T47D (cell line): ENCODE measurements at places on chromosomes 6 and 20.
A peak's percentile ranks its signal among the peaks of the same experiment; 100 is the strongest.

GRCh38 chr6:22087960-22088706 is 208.7 kb downstream of the PRL start:
- DNase-seq = no peak

- no peak for DNase-seq
These were observed at the start of gene MMP24 for GRCh38 chr20:35226126-35226883. Gene MMP24 (plus strand): TSS chr20:35226690. CDS start chr20:35226739, 49 bp downstream.

GRCh38 chr6:5855787-5856470 is 150.8 kb downstream of the NRN1 start:
- no peak for DNase-seq

DNA sequence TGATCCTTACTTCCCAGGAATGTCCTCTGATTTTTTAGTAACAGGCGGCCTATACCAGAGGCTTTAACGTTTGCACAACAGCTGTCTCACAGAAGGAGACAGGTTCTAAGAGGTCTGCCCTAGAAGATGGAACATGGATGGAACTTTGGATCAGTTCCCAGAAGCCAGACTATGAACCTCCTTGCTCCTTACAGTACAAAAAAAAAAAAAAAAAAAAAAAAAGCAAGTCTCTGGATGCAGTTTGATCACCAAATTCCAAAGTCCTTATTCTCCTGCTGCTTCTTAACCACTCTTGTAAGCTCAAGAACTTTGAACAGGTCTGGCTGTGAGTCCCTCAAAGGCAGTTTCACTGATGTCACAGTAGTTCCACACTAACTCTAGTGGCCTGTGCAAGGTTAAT is 2.0 kb upstream of the TRMT11 start:
- no peak for DNase-seq

DNA sequence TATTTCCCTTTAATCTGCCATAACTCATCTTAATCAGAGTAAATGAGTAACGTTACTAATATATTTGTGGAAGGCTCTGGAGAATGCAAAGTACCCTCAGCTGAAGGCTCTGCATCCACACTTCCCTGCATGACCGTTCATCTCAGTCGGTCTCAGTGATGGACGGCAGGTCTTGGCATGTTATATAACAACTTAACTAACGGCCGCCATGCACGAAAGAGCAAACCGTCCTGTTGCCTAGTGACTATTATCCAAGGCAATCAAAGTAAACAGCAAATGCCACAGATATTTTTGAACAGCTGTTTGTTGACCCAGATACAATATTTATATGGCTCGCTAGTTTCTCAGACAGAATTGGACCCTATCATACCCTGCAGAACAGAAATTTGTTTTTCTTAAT is 194.9 kb upstream of the SMLR1 start:
- DNase-seq = no peak

DNA sequence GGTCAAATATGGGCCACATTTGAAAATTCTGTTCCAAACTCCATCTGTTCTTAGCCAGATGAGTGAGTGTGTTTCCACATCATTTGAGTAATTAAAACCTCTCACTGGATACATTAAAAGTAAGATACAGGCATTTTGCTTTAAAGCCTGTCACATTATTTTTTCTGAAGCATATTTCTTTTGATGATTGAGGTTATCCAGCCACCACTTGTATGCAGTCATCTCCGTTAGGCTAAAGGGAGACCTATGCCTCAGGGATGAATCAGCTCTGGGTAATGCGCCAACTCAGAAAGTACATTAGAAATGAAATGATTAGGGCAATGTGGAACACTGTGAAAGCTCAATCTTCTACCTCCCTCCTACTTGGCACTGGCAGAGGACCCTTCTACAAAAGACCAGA is 90.7 kb downstream of the SNAP25 start:
- no peak for DNase-seq

DNA sequence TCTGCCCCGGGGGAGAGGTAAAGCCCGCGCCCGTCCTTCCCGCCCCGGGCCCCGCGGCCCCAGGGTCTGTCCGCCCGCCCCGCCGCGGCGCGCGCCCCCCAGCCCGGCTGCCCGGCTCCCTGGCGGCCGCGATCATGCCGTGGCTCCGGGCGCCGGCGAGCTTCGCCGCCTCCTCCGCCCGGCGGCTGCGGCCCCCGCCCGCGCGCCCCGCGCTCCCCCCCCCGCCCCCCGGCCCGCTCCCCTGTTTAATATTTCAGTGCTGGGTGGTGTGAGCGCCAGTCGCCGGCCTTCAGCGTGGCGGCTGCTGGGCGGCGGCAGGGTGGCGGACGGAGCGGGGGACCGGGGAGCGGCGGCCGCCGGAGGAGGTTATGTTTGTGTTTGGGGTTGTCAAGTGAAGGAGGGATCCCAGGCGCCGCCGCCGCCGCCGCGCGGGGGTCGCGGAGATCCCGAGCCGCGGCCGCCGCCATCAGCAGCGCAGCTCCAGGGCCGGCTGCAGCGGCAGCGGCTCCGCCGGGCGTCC is at the start of gene HIVEP1:
TSS of gene HIVEP1 (plus strand) at position 275 of the 520 bp plus-strand sequence. CDS start 3,317 bp downstream, outside the sequence.
- no peak for DNase-seq

GRCh38 chr6:2086326-2086965 is 159.0 kb downstream of the GMDS start:
- DNase-seq = no peak

GRCh38 chr6:110196874-110197273 is 16.6 kb downstream of the CDC40 start:
- no peak for DNase-seq

DNA sequence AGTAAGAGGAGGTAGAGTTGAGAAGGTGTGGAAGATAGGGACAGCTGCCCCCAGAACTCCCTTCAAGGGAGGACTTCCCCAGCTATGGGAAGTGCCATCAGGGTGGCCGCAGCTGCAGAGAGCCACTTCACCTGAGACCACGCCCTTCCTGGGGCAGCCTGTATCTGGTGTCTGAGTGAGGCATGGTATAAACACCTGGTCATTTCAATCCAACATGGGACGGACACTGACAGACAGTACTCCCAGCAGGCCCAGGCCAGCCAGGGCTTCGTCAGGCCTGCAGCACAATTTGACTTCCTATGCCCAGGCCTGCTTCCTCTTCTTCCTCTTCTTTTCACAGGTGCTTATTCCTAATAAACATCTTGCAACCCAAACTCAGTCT is 4.5 kb downstream of the SOX12 start:
- DNase-seq = no peak

DNA sequence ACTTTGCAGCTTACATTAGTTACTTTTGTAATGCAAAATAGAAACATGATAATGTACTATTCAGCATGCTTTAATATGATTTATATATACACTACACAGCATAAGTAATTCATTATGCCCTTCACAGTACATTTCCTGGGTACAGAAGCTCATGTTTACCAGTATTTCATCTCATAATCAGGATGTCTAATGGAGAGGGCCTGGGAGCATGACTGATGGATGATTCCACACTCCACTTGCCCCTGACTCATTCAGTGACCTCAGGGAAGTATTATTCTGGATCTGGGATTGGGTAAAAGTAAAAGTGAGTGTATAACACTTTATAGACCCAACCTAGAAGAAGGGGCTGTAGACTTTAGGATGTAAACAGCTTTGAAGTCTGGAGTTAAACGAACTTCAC is 31.4 kb upstream of the BACH2 start:
- DNase-seq = no peak

DNA sequence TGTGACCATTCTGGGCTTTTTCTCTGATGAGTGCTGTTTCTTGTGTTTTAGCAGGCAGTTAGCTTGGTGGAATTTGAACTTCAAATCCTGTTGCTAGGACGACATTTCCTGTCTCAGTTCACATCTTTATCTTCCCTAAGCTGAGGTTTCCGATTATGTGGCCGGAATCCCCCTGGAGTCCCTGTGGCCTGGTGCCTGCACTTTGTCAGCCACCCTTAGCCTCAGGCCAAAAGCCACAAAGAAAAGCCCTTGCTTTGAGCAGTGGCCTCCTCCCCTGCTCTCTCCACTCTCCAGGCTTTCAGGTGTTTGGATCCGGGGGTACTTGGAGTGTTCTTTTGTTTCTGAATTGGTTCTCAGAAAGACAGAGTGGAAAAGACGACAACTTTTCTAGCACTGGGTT is 59.9 kb upstream of the PMEPA1 start:
- DNase-seq = no peak

DNA sequence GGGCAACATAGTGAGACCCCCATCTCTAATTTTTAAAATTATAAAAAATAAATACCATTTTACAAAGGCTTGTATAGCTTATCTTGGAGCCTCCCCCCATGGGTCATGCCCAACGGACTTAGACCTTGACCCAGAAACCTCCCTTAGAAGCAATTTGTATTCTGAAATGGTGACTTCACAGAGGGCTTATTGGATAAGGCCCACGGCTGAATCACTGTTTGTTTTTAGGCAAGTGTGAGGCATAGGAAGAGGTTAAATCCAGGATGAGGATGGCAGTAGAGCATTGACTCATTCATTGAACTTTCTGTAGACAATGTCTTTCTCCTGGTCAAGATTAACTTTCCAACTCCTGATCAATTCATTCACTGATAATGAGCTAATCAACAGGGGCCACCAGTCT is 6.2 kb upstream of the SNAI1 start:
- no peak for DNase-seq

DNA sequence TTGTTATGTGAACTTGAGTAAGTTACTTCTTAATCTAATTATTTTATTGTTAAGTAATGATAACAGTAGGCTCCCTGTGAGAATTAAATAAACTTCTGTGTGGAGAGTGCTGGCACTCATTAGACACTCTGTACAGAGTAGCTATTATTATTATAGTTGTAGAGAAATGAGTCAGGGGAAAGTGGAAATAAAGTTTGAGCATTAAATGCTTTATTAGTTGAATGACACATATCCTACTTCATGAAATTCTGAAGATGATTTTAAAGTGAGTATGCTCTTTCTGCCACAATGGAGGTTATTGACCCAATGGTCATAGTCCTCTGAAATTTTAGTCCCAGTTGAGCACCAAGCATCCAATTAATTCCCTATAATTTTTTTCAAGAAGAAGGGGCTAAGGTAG is 5.9 kb downstream of the ECI2 start:
- DNase-seq = no peak

- DNase-seq = no peak
These were observed 285.4 kb upstream of the FLRT3 start for GRCh38 chr20:14622796-14623195.

DNA sequence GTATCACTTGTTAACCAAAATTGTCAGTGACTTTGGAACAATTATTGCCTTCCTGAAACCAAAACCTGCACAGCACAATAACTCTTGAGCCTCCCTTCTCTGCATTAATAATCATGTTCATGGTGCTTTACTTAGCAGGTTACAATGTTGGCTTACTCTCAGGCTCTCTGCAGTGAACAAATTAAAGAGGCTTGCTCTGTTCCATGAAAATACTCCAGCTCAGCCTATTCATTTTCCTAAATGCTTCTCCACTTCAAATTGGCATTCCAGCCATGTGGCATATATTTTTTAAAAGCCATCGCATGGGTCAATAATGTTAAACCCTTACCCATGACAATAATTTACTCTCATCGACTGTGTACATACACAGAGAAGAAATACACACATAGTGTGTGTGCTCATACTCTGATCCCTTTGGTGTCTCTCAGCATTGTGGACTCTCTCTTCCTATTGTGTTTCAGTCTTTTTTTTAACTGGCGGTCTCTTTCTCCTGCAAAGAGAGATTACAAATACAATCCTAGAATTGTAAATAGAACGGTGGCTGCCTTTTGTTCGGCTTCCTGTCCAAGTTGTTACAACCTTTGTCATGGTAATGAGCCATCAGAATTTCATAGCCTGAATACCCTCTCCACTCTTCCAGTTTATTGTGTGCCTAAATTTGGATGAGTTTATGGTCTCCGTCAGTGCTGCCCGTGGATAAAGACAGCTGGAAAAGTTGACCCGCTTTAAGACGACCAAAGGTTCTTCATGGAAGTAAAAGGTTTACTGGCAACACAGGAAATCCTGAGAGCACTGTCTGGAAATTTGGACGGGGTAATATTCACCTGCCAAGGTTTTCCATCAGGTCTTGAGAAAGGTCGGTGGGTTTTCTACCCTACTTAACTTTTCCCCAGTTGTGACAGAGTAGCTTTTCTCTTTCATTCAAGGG is 263.6 kb downstream of the CD83 start:
- no peak for DNase-seq

DNA sequence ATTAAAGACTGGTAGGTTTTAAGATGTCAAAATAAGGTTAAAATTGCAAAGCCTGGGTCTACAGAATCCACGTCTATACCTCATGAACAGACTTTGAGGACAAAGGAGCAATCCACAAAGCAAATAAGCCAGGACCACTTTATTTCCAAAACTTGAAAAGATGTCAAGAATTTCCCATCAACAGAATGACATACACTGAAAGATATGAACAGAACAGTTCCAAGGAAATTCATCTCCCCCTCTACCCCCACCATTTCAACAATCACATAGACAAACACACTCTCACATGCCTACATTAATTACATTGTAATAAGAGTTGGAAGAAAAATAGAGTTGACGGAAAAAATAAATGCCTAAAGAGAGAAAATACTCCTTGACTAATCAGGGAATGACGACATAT is 45.2 kb upstream of the NHSL1 start:
- DNase-seq = no peak

- no peak for DNase-seq
These were observed 161.7 kb downstream of the RIMS1 start for GRCh38 chr6:72048080-72048479.

- DNase-seq = no peak
These were observed 434.8 kb upstream of the NOX3 start for GRCh38 chr6:155890409-155890808.

- no peak for DNase-seq
These were observed 148.5 kb upstream of the TAB2 start for GRCh38 chr6:149168968-149169367.

DNA sequence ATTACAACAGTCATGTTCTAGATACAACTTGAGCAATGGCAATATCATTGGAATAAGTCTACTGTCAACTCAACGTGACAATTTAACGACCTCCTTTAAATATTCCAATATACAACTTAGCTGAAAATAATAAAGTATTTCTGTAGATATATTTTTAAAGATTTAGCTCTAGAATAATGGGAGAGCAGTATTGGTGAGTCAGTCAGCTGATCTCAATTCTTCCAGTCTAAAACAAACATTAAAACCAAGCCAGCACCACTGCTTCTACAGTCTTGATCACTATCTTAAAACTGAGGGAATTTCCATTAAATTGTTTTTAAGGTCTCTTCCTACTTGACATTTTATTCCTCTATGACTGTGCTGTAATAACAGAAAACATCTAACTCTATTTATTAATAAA is 38.2 kb downstream of the NOL7 start:
- DNase-seq = peak; percentile 19

- DNase-seq = no peak
These were observed 61.6 kb downstream of the MRAP2 start for GRCh38 chr6:84095156-84095555.
